ENCODE measurements at places on chromosomes 1 and 21.

DNA sequence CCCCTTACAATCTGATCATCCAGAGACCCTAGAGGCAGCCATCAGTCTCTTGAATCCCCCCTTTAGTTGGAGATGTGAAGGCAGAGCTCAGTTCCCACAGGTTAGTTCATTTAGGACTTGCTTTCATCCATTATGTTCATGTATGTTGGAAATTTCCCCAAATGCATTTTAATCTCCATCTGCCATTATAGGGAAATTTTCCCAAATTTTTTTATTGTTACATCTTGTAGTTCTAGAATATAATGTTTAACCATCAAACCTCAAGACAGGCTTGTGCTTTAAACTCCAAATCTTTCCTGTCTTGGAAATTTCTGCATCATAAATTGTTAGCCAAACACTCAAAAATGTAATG, 68.4 kb downstream of the RRAGC start:
- DNase-seq: no peak

- peak; percentile 75 for DNase-seq
Measured at GRCh38 chr1:89260566-89261255, 11.9 kb downstream of the GBP5 start.

DNA sequence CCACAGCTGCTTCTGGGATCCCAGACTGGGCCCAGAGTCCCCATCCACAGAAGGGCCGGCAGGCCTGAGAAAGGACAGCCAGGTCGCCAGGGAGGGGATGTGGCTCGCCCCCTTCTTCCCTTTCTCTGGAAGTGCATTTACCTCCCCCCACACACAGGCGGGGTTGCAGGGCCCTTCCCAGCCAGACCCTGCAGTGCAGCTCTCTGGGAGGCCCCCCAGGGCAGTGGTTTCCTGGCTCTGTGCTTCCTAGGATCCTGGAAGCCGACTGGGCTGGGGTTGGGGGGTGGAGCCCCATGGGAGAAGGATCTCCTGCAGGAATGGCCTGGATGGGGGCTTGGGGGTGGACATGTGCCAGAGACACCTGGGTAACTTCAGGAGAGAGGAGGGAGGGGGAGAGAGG, 4.2 kb upstream of the COL6A1 start:
- peak; percentile 48 for DNase-seq

DNA sequence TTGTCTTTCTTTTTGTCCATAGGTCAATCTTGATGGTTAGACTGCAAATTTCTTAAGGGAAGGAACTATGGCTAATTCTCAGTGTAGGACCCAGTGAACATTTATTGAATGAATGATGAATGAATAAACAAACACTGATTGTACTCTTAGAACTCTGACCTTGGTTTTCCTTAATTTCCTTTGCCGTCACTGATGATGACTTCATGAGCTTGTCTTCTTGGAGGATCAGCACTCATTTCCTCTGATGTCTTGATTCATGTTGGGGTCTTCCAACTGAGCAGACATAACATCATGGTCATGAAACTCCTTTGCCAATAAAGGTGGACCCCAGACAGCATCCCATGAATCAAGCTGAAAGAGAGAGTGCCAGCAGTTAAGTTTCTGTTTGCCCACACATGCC, 96.3 kb downstream of the PLPP3 start:
- no peak for DNase-seq

DNA sequence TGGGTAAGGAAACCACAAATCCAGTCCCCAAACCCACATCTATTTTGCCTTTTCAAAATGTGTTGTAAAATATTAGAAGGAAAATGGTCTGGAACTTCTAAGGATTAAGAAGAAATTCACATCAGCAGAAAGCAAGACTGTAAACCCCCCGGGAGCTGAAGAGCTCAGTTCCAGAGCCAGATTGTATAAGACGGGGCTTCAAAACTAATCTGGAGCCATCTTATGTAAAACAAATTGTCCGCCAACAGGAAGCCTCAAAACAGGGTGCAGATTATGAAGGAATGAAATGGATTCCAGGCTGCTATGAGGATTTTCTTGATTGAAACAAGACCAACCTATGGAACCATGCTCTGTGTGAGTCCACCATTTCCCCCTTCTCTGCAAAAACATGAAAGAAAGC, 25.1 kb upstream of the HUNK start:
- no peak for DNase-seq

GRCh38 chr1:67571406-67571805, 113.6 kb upstream of the GADD45A start:
- no peak for DNase-seq

DNA sequence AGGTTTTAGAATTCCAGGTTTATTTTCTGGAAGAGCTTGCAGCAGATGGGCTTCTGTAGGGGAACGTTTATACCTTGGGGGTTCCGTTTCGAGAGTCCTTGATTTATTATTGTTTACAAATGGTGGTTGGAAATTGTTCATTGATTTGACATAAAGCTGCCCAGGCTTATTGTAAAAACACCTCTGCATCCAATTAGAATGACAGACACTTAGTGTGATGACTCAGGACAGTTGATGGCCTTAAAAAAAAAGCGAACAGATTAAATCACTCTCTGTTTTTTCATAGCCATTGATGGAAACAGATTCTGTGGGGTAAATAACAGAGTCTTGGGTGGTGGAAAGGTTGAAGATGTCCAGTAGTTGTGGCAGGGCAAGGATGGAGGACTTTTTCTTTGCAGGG, 35.4 kb downstream of the GALNT2 start:
- DNase-seq: no peak

DNA sequence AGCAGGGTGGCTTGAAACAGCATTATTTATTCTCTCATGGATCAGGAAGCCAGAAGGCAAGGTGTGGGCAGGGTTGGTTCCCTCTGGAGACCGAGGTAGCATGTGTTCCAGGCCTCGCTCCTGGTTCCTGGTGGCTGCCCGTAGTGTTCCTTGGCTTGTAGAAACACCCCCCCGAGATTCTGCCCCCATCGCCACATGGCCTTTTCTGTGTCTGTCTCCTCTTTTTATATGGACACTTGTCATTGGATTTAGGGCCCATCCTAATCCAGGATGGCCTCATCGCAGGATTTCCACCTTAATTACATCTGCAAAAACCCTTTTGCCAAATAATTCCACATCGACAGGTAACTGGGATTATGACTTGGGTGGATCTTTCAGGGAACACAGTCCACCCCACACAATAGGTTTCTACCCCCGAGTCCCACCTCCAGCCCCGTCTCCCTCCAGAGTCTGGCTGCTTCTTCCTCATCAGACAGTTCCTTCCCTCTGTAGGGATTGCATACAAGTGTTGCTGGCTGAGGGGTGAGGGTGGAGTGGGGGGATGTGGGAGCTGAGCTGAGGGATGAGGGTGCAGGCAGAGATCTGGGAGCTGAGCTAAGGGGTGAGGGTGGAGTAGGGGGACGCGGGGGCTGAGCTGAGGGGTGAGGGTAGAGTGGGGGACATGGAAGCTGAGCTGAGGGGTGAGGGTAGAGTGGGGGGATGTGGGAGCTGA, 12.3 kb upstream of the NPHP4 start:
- DNase-seq: no peak

GRCh38 chr1:231774719-231775335, 148.2 kb downstream of the DISC1 start:
- no peak for DNase-seq

DNA sequence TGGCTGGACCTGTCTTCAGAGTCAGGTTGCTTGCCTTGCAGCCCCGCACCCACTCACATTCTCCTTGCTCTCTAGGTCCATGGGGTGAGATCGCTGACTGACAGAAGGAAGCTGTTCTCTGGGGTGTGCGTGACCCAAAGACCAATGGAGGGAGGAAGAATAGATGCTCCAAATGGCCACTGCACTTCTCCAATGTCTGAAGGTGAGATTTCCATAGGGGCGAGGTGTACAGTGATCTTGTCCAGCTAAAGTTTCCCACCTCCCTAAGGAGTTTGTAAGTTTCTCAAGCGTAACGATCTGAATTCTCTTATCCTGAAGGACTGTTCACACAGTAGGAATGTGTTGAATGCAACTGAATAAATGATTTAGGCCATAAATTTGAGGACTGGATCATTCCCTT, 211.9 kb upstream of the IRF2BP2 start:
- DNase-seq: no peak

DNA sequence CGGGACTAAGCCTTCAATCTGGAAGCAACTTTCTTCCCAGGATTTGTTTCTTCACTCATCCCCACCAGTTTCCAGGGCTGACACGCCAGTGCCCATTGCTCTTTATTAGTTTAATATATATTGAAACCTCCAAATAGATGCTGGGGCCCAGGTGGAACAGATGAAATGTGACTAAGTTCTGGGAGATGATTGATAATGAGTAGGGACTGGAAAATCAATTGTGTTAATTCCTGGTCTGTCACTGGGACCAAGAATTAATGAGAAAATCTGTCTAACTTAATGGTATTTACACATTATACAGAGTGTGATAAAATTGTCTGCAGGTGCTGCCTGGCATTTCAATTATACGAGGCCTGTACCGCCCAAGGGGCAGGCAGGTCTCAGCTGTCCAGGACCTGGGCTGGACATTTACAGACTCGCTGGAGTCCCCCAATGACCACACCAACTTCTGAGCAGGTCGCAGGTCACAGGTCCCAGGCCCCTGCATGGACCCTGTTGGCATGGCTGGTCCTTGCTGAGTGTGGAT, 35.8 kb downstream of the UBIAD1 start:
- no peak for DNase-seq

DNA sequence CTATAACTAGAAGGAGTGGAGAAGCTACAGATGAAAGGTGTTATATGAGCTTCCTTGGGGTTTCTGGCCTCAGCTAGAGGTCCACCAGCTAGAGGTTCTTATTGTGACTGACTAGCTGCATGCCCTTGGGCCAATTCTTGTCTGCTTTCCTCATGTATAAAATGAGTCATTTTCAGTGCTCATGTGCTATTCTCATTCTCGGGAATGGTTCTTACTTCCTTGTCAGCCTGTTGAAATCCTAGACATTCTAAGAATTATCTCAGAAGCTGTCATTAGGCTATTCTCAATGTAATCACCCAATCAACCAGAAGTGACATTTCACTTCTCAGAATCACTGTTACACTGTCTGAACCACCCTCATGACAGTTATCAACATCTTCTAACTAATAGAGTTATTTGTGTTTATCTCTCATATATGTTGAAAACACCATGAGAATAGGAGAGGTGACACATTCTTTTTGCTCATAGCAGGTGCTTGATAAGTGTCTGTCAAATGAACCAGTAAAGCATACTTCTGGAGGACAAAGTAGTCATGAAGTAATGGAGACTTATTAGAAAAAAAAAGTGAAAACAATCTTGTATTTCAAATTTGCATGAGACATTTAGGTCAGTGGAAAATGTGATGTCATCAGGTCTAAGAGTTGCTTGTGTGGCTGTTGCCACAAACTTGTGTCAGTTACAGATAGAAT, 122.8 kb upstream of the IVNS1ABP start:
- peak; percentile 97 for DNase-seq

- DNase-seq: peak; percentile 93
Measured at GRCh38 chr1:109617291-109617801, 2.1 kb downstream of the GNAT2 start.

GRCh38 chr21:32592929-32593502, 7.7 kb upstream of the TCP10L start:
- DNase-seq: no peak

DNA sequence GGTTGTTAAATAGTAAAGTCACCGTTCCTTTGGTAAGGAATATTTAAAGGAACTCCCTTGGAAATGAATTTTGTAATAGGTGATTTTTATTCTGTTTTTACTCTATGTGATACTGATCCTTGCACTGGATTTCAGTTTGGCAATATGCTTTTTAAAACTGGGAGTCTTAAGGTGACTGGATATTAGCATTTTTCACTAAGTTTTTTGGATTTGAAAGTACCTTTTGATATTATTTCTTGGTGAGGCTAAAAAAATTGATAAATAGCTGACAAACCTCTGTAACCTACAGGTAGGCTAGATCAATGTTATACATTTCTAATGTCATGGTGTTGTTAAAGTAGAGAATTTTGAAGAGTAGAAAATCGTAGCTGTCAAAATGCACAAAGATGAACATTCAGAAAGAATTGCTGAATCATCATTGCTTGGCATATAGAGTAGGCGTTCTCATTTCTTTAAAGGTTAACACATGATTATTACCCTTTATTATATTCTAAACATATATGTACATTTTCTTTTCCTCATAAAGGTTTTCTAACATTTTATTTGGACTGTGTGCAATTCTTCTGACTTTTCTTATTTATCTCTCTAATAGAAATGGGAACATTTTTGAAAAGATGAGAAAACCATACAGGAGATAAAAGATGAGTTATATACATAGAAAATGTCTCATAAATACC, 1.5 kb upstream of the DNAJB4 start:
- DNase-seq: no peak

- peak; percentile 34 for DNase-seq
Measured at GRCh38 chr1:81126989-81127581, 673.6 kb upstream of the ADGRL2 start.

GRCh38 chr1:31181515-31182343, 58.0 kb downstream of the NKAIN1 start:
- DNase-seq: peak; percentile 47

DNA sequence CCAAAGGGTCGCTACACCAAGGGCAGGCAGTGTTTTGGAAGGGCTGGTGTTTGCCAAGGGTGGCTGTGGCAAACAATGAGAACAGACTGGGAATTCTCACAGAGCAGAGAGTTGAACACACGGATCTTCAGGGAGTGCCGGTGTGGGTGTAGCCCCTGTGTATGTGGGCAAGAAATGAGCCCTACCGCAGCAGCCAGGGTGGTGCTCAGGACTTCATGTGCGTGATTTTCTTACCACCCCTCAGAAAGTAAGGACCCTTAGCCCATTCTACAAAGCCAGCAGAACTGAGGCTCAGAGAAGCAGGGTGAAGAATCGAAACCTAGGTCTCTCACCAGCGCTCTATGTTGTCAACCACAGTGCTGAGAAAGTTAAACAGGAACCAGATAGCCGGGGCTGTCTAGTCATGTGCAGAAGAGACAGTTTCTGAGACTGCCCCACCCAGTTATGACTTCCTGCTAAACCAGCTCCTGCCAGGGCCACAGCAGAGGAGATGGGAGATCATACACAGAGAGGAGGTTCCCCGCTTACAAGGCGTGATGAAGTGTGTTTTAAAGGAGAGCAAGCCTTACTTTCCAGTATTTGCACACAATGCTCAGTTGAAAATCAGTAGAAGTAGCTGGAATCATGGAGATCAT, 21.9 kb upstream of the MORC3 start:
- peak; percentile 47 for DNase-seq

DNA sequence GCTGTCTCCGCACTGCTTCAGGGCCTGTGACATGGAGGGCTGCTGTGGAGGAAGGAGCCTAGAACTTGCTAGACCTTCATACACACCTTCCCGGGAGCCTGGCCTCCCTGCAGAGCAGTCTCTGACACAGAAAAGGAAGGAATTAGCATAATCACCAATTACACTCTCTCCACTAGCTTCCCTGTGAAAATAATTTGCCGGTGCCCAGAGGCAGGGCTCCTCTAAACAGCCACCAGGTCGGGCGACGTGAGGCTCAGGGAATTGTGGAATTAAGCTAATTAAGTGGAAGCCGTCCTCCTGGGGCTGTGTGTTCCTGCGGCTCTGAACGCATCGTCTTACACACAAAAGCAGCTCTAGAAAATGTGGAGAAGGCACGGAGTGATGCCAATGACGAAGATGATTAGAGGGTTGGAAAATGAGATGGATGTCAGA, 82.6 kb downstream of the NENF start:
- no peak for DNase-seq
